Renal cortex interstitium (tissue), 15 donors: ENCODE measurements at places on chromosomes 3 and 15. TPM values are rescaled to one million over a fixed set of nuclear protein-coding genes. Genes with fewer than 3 reads are reported as not detected.
A peak's percentile ranks its signal among the peaks of the same experiment; 100 is the strongest.

DNA sequence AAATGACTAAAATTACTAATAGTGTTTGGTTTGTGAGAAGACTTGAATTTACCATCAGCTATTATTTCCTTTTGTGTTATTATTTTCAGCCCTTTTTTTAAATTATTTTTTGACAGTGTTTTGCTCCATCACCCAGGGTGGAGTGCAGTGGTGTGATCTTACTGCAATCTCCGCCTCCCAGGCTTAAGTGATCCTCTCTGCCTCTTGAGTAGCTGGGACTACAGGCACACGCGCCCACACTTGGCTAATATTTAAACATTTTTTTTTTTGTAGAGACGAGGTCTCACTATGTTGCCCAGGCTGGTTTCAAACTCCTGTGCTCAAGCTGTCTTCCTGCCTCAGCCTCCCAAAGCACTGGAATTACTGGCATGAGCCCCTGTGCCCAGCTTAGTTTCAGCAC, 31.7 kb upstream of the UTS2B start:
- DNase-seq: no peak

DNA sequence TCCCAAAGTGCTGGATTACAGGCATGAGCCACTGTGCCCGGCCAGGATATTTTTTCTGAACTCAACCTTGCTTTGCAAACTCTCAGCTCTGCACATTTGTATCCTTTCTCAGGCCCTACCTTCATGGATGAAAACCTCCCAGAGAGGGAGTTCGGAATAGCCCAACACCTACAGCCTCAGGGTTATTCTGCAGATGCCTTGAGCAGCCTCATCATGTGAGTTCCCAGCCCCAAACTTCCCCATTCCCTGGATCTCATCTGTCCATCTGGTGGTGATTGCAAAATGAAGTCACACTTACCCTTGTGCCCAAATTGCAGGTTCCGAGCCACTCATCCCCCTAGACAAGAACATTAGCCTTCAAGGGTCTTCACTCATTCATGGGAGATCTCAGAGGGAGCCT, 39.9 kb upstream of the KLHL25 start:
- no peak for DNase-seq

GRCh38 chr3:12553921-12554391, 2.9 kb upstream of the MKRN2 start:
- DNase-seq: no peak

- DNase-seq: no peak
Measured at GRCh38 chr15:60116456-60117089, 112.5 kb downstream of the FOXB1 start.

GRCh38 chr3:17032407-17033034, 147.8 kb downstream of the PLCL2 start:
- DNase-seq: peak; percentile 22

- DNase-seq: no peak
Measured at GRCh38 chr3:160950542-160950941, 154.6 kb downstream of the B3GALNT1 start.

- no peak for DNase-seq
Measured at GRCh38 chr3:105385819-105386508, 19.3 kb downstream of the ALCAM start.

DNA sequence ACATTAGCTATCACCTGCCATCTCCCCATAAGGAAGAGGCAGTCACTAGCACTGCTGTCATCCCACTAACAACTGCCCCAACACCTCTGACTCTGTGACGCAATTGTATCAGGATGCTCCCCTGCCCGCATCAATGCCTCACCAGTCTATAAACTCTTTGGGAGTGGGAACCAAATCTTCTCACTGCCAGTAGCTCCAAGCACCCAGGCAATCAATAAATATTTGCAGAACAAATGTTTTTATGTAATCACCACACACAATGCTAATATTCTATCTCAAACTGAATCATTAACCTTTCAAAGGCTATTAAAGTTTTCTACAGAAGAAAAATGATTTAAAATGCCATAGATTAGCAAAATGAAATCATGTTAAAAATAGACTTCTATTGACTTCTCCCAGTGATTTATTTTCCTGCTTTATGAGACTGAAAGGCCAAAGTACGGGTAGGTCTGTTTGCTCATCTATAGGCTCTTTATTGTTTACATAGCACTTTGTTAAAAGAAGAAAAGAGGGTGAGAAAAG, 131.3 kb downstream of the PLD1 start:
- DNase-seq: no peak

DNA sequence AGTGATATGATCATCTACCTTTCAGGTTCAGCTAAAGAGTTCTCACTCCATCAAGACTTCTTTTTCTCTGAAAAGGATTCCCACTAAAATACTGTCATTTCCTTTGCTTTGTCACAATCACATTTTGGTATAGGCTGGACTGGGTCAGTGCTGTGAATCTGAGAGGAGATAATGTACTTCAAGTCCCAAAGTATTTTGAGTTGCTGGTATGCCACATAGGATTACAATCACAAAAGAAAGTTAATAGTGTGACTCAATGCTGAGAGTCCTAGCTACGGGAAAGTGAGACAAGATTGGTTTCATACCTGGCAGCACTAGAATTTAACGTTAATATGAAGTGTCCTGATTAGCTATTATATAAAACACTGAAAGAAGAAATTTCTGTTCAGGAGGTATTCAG, 1073.5 kb downstream of the FHIT start:
- no peak for DNase-seq

DNA sequence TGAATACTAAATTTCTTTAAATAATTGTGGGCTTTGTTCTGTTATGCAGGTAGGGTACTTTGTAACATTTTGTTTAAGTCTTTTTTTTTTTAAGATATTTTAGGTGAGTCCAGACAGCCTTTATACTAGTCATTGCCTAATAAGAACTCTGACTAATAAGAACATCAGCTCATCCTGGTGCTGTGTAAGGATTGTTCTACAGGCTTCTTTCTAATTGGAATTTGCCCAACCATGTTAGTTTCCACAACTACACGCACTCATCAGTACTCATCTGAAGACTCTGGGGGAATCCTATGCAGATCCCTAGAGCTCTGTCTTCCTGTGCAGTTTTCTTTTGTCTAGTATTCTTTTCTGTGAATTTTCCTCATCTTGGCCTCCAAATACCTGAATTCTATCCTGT, 741.8 kb downstream of the IGSF11 start:
- DNase-seq: no peak

DNA sequence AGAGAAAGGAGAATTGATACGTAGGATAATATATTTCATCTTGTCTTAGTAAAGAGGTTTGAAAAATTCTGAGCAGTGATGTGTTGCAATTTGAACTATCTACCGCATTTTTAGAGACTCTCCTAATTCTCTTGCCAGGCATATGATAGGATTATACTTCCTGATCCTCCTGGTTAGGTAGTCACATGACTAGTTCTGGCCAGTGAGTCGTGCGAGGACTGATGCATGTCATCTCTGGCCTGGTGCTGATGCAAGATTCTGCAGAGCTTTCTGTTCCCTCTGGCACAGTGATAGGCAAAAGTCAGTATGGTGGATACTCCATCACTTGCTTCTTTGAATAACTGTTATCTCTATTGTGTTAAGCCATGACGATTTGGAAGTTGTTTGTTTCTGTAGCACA, 277.6 kb upstream of the NAALADL2 start:
- no peak for DNase-seq

- no peak for DNase-seq
Measured at GRCh38 chr15:62071711-62072308, 5.0 kb downstream of the C2CD4A start.

- peak; percentile 46 for DNase-seq
Measured at GRCh38 chr3:139120086-139121056, 75.7 kb upstream of the PRR23C start.

GRCh38 chr3:56725175-56725574, 42.1 kb upstream of the TASOR start:
- no peak for DNase-seq

- DNase-seq: no peak
Measured at GRCh38 chr3:107920538-107920937, 170.3 kb downstream of the CD47 start.

GRCh38 chr15:95584088-95584487, 746.4 kb upstream of the NR2F2 start:
- no peak for DNase-seq

- no peak for DNase-seq
Measured at GRCh38 chr3:156388497-156389448, 166.1 kb downstream of the SSR3 start.

DNA sequence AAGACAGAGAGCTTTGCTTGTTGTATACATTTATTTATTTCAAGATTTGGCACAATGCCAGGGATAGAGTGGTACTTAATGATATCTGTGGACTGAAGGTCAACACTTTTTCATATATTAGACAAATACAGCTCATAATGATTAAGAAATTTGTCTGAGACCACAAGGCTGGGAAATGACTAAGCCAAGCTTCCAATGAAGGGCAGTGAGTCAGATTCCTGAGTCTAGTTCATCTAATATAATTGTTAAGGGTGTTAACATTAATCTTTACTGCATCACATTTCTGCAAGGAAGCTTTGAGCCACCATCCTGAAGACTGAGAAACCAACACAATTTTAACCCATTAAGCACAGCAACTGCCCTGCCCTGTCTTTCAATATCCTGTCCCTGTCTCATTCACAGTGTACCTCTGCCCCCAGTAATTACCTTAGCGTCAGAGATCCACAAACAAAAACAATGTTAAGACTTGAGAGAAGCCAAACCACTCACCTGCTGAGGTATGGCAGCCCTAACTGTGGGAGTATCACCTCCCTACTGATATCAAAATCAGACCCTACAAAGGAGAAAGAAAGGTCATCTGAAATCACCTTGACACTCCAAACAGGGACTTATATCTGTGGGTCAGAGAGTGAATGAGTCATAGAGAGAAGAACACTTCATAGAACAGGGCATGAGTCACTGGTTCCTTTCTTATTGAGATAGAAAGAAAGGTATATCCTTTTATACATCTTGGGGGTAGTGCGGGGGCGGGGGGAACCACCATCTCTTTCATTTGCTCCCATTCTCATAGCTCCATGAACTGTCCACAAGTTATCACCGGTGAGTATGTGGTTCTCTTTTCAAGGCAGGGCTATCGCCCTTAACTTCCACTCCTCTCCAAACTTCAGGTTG, 74.7 kb downstream of the MAGI1 start:
- DNase-seq: no peak

- no peak for DNase-seq
Measured at GRCh38 chr3:23376516-23377248, 173.6 kb downstream of the UBE2E2 start.

DNA sequence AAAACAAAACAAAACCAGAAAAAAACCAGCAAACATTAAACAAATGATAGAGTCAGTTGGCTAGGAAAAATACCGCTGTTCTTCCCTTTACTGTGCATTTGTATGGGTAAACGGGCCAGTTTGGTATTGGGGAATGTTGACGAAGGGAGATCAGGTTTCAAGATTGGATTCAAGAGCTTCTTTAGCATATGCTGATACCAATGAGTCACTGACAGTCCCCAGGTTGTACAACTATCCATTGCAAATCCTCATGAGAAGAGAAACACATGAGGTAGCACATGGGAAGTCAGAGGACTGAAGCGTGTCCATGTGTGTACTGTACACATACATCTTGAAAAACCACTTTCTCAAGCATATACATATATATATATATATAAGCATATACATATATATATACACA, 25.6 kb downstream of the TIGIT start:
- DNase-seq: no peak

GRCh38 chr3:124630960-124631359, 99.3 kb upstream of the UMPS start:
- DNase-seq: no peak

- no peak for DNase-seq
Measured at GRCh38 chr15:45387380-45388007, 9.2 kb upstream of the GATM start.

- DNase-seq: no peak
Measured at GRCh38 chr3:50138266-50139200, 16.6 kb upstream of the SEMA3F start.

DNA sequence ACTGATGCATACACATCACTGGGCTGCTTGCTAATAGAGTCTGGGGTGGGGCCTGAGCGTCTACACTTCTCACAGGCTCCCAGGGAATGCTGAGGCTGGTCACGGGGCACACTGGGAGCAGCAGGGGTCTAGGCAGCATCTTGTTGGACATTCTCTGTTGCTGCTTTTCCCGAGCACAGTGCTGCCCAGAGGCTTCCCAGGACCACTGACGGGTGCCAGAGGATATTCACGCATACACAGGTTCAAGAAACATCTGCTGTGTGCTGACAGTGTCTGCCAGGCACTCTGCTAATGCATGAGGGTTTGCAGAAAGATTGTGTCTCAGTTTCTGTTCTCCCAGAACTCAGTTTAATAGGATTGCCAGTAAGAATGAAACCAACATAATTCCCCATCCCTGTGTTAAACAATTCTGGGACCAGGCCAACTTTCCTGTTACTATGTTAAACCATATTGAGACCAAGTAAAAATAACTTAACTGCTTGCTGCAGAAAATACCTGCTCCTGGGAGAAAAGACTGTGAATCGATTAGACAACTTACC, 23.9 kb upstream of the BCL2L10 start:
- DNase-seq: no peak

DNA sequence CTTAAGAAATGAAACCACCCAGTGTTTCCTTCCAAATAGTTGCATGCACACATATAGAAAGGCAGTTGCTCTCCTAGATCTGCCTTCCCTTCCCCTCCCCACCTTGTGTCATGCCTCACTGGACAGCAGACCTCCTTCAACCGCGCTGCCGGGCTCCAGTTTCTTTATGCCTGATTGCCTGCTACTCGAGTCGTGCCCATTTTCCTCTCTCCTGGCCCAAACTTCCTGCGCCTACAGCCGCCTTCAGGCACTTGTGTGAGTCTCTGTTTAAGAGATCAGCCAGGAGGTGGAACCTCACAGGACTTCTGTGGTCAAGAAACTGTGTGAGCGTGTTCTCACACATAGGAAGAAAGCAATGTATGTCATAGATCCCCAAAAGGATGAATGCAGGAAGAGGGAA, 8.8 kb upstream of the FAM107A start:
- DNase-seq: no peak

DNA sequence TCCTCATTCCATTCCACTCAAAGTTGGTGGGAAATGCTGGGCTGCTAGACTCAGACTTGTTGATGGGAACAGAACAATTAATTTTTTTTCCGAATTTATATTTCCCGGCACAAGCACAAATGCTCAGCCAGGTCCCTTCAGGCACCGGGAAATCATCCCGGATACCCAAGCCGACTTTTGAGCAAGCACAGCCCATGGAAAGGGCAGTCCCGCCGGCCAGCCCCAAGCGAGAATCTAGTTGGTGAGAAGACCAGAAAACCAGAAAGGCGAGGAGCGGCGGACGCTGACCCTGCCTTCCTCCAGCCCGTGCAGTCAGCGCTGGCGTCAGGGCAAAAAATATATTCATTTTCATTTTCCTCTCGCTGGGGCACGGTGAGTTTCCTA, 763 bp upstream of the ZIC4 start:
- no peak for DNase-seq

The GMPS gene
- 84.8 TPM for polyA plus RNA-seq

The C2CD4A gene
- 0.57 TPM for polyA plus RNA-seq

The DNAH12 gene
- polyA plus RNA-seq: 1.7 TPM

The CHRM5 gene
- polyA plus RNA-seq: 0.20 TPM

The TMF1 gene
- polyA plus RNA-seq: 40.3 TPM

The NRG4 gene
- polyA plus RNA-seq: 9.4 TPM

The CLDN1 gene
- polyA plus RNA-seq: 65.2 TPM

The PRR20G gene
- polyA plus RNA-seq: not detected

The PCOLCE2 gene
- polyA plus RNA-seq: 6.9 TPM

The ZDHHC19 gene
- not detected for polyA plus RNA-seq

The RASL12 gene
- polyA plus RNA-seq: 8.4 TPM

The PLSCR5 gene
- not detected for polyA plus RNA-seq
